Keratinocyte (primary cell): ENCODE measurements at places on chromosomes 7 and 10.

GRCh38 chr7:96737545-96738050 is 28.0 kb upstream of the SEM1 start:
- DNase-seq: no peak

DNA sequence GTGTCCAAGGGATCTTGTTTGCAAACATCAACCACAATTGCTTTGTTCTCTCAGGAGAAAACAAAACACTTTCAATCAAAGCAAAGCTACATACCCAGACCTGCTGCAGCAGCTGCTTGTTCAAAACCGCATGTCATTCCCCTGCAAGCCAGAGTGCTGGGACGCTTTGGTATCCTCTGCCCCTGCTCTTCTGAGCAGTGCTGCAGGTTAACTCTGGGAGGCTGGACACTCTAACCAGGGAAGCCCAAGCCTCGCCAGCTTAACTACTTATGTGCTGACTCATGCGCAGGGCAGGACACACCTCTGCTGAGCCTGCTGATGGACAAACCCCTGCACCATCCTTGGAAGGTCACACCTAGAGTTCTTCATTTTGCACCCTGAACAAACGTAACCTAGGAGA is 28.2 kb upstream of the ASAH2 start:
- no peak for DNase-seq

- no peak for DNase-seq
Measured at GRCh38 chr7:66296001-66296521, 90.9 kb downstream of the TPST1 start.

DNA sequence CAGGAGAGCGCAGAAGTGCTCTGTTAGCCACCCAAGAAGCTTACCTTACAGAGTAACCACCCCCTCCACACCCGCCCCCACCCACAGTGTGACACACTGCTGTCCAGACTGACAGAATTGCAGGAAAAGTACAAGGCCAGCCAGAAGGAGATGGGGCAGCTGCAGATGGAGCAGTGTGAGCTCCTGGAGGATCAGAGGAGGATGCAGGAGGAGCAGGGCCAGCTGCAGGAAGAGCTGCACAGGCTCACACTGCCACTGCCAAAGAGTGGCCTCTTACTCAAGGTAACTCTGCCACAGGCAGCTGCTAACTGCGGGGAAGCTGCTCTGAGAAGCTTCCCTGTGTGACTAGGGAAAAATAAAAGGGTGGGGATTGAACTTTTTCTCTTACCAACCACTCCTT is 17.6 kb downstream of the CCDC136 start:
- no peak for DNase-seq

- DNase-seq: no peak
Measured at GRCh38 chr7:78081888-78082287, 283.3 kb downstream of the PHTF2 start.

DNA sequence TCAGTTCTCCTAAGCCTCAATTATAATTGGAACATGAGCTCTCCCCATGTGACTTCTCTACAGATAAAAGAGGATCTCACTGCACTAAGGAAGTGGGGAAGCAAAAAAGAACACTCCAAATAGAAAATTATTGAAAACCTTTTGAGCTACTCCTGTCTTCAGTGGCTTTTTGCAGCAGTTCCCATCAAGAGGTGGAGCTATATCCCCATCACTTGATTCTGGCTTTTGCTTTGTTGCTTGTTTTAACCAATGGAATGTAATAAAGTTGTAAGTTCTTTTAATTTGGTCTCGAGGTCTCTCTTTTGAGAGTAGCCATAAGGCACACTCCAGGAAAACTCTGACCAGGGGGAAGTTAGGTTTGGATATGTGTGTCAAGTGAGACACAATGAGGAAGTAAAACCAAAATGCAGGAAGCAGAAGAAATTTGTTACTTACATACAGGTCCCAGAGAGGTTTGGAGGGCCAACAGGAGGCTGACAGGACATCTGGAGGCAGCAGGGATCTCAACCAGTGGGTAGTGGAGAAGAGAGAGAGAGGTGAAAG is 569.4 kb downstream of the HTR7 start:
- DNase-seq: no peak

GRCh38 chr10:94102436-94102835 is 108.7 kb downstream of the PLCE1 start:
- no peak for DNase-seq

- DNase-seq: no peak
Measured at GRCh38 chr10:1090696-1091095, 34.5 kb downstream of the WDR37 start.

- no peak for DNase-seq
Measured at GRCh38 chr7:82676777-82677463, 233.3 kb upstream of the CACNA2D1 start.

GRCh38 chr7:36661135-36661840 is 63.0 kb downstream of the AOAH start:
- DNase-seq: no peak

DNA sequence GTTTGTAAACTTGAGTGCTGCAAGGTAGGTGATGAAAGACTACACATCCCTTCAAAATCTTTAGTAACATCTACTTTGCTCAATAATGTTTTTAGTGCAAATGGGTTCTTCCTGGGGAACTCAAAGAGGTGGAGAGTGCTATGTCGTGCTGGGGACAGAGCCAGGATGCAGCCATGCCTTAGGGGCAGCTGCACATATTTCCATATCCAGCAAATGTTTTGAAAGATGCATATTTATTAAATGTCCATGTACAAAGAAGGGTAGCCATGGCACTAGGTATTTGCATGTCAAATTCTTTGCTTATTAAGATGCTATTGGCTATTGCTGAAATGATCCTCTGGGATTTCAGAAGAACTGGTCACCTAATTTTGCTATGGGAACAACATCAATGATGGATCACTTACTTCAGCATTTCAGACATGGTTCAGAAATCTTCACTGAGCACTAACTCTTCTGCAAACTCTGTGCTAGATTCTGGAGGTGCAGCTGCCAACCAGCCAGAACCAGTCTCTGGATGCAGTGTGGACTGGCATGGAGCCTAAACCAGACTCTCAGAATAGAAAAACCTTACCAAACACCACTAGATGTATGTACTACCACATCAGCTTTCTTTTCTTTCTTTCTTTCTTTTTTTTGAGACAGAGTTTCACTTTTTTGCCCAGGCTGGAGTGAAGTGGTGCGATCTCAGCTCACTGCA is 31.7 kb upstream of the DNMBP start:
- DNase-seq: no peak

- DNase-seq: no peak
Measured at GRCh38 chr7:71377062-71377461, 245.1 kb downstream of the GALNT17 start.

DNA sequence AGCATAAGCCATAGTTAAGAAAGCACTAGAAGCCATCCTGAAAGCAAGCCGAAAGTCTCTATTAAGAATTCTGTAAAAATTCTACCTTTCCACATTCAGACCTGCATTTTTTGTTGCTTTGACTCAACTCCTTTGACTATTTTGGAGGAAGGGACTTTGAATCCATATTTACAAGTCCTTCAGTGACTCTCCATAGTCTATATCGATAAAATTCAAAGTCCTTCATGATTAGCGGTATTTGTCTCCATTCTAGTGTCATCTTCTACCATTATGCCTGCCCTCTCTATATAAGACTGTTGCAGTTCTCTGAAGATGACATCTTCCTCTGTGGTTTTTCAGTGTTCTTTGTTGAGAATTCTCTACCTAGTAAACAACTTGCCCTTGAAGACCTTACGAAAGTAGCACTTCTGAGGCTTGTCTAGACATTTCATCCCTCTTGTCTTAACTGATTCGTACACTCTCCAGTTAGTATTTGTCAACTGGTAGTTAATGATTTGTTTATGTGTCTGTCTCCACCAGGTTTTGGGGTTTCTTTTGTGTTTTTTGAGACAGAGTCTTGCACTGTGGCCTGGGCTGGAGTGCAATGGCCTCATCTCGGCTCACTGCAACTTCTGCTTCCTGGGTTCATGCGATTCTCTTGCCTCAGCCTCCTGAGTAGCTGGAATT is 1.7 kb downstream of the CCSER2 start:
- DNase-seq: no peak

- DNase-seq: no peak
Measured at GRCh38 chr10:53904506-53905241, 896.4 kb downstream of the PCDH15 start.

DNA sequence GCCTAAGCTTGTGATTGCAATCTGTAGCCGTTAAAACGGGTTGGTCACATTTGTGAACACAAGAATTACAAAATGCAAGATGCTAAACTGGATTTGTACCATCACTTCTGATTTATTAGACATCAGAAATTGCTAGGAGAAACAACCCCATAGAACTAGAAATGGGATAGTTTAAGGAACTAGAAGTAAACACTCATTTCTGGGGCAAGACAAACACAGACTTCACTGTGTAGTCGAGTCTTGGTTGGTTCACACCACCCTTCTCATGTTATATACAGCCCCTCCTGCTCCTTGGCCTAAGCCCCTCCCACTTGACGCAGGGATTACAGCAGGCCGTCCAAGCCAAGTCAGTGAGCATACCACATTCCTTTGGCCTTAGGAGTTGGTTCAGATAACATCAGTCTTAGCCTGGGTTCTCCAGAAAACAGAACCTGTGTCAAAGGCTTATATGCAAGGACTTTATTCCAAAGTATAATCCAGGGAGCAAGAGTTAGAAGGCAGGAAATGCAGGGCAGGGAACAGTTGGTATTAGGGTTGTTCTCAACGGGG is 2.0 kb upstream of the NRAP start:
- no peak for DNase-seq

DNA sequence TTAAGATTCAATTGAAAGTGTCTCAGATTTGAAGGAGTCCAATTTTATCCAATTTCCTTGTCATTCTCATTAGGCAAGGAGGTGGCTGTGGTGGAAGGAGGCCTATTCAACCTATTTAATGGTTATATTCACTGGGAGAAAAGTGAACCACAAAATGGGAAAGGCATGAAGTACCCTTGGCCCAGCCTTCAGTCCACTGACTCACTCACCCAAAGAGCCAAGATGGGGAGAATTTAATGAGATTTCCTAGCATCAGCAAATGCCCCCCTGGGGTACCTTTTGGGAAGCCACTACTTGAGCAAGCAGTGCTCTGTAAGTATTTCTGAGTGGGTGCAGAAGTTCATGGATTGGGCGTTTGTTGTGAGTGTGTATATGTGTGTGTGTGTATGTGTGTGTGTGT is 144.1 kb downstream of the NRP1 start:
- DNase-seq: no peak

DNA sequence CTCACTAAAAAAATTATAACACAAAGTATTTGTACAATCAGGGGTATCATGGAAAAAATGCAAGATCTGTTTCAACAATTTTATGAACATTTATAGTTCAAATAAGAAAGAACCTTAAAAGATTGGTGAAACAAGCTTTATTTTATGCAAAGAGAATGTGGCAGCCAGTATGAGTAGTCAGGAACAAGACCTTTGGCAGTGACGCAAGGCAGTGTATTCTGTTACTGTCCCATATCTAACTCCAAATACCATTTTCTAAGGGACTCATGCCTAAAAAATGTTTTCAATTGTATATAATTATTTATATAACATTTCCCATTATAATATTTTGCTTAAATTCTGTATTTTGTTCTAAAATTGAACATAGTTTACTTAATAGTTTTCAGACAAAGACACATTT is 19.1 kb upstream of the FAM53B start:
- DNase-seq: no peak

- no peak for DNase-seq
Measured at GRCh38 chr10:131082991-131083481, 228.5 kb downstream of the TCERG1L start.

GRCh38 chr10:780536-781524 is 91.4 kb upstream of the DIP2C start:
- DNase-seq: no peak

GRCh38 chr10:31961277-31962074 is 32.8 kb upstream of the ARHGAP12 start:
- DNase-seq: peak; percentile 94

DNA sequence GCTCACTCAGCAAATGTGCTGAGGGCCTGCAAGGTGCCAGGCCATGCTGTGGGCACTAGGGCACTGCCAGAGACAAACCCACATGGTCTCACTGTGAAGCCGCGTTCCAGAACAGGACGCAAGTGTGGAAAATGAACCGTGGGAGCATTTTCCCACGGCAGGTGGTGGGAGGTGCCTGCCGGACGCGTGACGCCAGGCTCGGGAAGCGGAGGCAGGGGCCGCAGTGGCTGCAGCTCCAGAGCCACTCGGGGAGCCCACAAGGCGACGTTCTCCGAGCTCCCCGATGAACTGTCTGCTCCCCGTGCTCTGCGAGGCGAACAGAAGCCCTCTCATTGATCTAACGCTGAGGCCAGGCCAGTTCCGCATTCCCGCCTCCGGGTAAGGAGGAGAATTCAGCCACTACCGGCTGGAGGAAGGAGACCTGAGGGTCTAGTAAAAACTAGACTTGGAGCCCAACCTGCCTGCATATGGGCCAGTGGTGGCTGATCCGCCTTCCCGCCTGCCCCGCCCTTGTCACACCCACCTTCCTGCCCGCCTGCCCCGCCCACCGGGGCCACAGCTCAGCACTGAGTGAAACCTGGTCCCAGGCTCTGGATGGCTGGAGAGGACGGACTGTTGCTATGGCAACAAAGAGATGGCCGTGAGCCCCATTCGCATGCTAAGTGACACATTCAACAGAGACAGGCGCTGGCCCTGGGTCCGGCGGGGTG is 13.1 kb downstream of the ADGRA1 start:
- DNase-seq: no peak

DNA sequence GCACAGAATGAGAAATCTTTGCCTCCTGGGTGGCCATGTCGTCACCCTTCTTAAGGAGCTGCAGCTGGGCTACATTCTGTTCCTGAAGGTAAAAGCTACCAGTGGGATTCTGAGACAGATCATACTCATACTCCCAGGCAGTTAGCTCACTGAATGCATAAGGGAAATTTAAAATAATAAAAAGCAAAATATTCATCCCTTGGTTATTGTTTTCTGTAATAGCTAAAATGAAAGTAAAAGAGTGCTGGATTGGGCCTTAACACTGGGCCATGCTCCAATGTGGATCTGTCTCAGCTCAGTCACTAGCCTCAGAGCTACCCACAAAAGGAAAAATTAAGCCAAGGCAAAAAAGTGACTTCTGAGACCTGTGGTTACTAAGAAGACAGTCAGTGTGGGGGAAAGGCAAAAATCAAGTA is 8.9 kb upstream of the DYNC2I1 start:
- DNase-seq: no peak

- no peak for DNase-seq
Measured at GRCh38 chr7:156932006-156932405, 17.5 kb upstream of the NOM1 start.

DNA sequence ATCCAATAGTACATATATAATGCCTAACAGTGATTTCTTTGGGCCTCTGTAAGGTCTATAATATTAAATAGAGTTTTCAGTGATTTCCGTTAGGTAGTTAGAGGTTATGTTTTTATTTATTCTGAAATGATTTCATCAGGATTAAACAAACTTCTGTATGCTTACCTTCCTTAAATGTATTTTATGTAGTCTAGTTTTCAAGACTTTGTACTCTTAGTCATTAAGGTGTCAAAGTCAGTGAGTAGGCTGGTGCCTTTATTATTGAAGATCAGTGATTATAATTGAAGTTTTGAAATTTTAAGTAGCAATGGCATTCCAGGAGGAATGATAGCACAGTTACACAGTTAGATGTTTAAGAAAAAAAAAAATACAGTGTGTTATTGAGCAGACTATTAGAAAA is 20.7 kb downstream of the GNAI1 start:
- DNase-seq: no peak
